Femur (tissue), 1 donor: ENCODE measurements at places on chromosomes 11 and 22.

GRCh38 chr11:124113890-124114289 is 1.4 kb upstream of the VWA5A start:
- DNase-seq, result no peak

GRCh38 chr11:36702330-36703054 is 104.5 kb upstream of the RAG2 start:
- DNase-seq, result peak; percentile 53

GRCh38 chr11:110242188-110242587 is 54.2 kb downstream of the RDX start:
- no peak for DNase-seq

DNA sequence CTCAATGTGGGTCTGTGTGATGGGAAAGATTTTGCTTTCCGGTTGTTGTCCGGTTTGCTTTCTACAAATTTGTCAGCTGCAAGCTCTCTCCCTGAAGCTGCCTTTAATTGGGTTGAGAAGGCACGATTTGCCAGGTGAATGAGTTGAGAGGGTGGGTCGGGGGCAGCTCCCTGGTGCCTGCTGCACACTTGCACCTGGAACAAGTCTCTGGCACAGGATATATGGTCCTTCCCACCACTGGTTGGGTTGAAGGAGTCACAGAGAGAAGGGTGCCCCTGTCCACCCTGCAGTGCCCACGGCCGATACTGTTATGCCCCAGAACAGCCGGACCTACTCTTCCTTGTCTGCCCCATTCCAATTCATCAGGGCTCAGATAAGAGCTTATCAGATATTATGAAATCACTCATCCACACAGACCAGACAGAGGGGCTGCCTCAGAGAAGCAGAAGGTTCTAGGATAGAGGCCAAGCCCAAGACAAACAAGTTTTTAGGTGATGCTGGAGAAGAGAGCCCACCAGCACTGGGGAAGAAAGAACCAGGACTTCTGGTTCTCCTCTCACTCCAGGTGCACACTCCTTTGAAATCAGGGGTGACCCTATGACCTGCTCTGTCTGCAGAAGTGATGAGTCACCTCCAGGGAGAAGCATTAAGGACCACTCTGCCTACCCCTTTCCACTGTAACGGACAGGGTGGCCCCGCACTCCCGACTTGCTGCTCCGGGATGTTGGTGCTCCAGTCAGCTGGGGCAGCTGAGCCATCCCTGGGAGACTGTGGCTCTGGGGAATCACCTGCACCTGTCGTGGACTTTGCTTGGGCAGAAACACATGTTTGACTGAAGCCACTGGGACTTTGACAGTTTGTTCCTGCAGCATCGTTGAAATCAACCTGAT is 45.3 kb downstream of the RTL6 start:
- no peak for DNase-seq

GRCh38 chr22:20176421-20177085 is 25.7 kb upstream of the CCDC188 start:
- no peak for DNase-seq
